ENCODE measurements at places on chromosomes 6 and 20.

DNA sequence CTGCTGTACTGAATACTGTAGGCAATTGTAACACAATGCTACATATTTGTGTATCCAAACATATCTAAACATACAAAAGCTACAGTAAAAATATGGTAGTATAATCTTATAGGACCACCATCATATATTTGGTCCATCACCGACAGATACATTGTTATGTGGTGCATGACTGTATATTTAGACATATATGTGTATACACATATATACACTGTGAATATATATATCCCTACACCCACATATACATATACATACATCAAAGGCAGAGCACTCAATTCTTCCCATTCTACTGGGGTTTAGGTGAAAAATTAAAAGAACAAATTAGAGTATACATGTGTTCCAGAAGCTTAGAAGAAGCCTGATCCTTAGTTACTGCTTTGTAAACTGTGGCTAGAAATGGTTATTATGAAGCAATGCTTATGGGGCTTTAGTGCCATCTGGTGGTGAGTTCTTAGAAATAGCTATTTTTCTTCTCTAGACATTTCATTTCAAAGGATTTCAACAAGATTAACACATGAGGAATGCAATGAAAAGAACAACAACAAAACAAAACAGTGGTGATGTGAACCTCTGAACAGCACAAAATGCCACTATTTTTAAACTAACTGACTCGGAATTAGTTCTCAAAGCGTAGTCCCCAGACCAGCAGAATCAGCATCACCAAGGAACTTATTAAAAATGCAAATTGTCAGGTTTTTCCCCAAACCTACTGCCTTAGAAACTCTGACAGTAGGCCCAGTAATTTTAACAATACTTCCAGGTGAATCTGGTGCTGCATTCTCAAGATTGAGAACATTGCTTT is 38.0 kb downstream of the PKHD1 start:
- DNase-seq = no peak

- no peak for DNase-seq
Observed at GRCh38 chr6:108862479-108863191, 14.4 kb downstream of the ARMC2 start.

- DNase-seq = no peak
Observed at GRCh38 chr20:11170025-11170424, 496.2 kb upstream of the JAG1 start.

DNA sequence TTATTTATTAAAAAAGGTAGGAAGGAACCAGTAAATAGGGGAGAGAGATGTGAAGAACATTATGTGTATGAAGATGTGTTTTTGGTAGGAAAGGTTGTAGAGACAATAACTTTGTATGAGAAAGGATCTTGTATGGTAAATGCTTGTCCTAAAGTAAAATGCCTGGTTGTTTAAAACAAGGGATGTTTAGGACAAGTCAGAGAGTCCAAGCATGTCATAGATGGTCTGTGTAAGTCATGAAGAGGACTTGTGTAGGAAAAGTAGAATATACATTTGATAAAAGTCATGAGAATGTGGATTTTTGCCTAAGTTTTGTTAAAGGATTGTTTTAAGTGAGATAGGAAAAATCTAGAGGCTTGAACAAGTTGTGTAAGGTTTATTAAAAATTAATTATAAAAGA is 325.1 kb downstream of the CDH26 start:
- DNase-seq = no peak

- no peak for DNase-seq
Observed at GRCh38 chr6:56660381-56660730, 17.7 kb upstream of the DST start.

- DNase-seq = no peak
Observed at GRCh38 chr6:8947900-8948299, 512.6 kb upstream of the SLC35B3 start.

DNA sequence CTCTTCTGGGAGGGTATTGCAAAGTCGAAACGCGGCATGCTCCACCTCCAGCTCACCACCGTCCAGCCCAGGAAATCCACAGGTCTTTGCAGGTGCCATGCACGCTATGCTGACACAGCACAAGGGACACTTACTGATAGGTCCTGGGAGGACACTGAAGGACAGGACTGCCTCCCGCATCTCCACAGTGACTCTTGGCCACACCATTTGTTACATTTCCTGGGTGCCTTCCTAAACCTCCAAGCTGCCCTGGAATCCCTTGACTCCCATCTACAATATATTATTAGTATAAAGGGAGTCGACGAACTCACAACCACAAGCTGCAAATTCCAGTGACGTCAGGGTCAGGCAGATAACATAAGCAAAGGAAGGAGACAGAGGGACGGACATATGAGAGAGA is 106.9 kb downstream of the JPH2 start:
- no peak for DNase-seq

DNA sequence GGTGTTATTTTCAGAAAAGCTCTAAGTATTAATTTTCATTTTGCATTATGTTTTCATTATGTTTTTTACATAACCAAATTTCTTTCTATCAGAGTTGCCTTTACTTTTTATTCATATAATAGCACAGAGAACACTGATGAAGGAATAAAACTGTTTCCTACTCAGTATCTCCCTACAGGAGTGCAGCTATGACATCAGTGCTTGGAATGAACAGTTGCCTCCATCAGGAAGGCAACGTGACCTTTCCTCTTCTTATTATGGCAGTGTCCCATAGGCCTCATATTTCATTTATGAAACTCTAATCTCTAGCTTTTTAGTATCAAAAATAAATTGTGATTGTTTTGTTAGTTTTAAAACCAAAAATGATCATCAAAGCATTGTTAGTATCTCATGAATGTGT is 712.8 kb downstream of the CD109 start:
- DNase-seq = no peak

DNA sequence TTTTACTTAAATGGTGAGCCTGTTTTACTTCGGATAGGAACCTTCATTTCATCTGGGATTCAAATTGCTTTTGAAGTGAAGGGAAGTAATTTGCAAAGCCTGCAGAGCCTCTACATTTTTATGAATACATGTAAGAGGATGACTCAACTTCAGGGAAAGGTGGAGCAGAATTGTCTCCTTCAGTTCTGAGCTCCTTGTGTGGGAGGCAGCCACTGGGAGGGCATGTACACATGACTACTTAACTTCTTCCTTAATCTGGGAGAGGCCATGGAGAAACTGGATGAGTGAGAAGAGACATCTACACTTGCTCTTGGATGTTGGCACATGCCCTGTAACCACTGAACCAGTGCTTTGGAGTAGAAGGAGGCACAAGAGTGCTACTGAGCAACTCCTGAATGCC is 145.1 kb upstream of the NRSN1 start:
- DNase-seq = no peak

DNA sequence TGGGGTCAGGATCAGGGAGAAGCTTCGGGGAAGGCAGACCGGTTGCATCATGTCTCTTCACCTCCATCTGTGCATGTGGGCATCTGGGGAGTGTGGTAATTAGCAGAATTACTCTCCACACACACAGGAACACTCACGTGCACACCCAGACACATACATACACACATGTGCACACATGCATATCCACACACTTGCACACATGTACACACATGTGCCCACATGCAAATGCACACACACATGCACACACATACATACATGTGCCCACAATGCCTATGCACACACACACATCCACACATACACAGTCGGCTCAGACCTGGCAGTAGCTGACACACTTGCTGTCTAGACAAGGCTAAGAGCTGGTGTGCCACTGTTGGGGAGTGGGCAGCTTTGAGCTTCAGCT is 212.3 kb upstream of the PMEPA1 start:
- DNase-seq = no peak

DNA sequence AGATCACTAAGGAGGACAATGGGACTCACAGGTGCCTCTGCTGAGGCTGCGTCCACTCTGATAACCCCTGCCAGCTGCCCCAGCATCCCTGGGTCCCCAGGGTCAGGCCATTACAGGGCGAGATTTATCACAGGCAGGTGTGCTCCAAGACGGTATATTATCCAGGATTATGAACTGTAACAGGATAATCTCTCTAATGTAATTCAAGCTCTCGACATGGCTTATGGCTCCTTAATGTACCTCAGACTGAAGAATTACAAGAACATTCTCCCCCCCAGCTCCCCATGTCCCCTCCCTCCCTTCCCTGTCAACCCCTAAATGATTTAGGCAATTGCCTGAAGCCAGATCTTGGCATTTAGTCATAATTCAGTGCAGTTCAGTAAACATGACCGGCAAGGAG is 86.8 kb downstream of the NCR2 start:
- DNase-seq = no peak

GRCh38 chr6:34227761-34228421 is 8.8 kb upstream of the HMGA1 start:
- no peak for DNase-seq

DNA sequence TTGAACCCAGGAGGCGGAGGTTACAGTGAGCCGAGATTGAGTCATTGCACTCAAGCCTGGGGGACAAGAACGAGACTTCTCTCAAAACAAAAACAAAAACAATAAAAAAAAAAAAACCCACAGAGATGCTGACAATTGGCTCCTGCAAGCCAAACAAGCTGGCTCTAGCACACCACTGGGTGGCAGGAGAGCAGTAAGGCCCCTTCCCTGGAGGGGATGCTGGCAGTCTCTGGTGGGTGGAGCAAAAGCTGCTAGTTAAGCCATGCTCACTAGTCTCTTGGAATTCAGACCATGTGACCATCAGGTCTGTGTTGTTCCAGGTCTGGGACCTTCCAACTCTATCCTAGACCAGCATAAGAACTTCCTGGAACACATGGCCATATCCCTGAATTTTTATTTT is 18.9 kb upstream of the DSN1 start:
- no peak for DNase-seq

DNA sequence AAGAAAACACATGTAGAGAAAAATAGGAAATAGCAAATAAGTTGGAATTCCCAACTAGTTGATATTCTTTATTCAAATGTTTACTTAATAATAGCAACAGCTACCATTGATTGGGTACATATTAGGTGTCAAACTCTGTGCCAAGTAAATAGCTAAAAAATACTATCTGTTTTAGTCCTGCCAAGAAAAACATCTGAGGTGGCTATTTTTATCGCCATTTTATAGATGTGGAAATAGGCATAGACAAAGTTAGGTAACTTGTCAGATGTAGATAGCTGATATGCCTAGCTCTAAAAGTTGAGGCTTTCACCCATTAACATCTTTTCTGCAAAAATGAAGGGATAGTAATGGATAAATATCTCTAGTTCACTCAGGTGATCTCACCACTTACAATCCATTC is 549.2 kb upstream of the ID4 start:
- no peak for DNase-seq

- no peak for DNase-seq
Observed at GRCh38 chr20:42053350-42053749, 435.2 kb upstream of the CHD6 start.

- no peak for DNase-seq
Observed at GRCh38 chr6:3226042-3226441, 1.4 kb downstream of the TUBB2B start.

GRCh38 chr6:17226786-17227233 is 54.4 kb upstream of the RBM24 start:
- no peak for DNase-seq

DNA sequence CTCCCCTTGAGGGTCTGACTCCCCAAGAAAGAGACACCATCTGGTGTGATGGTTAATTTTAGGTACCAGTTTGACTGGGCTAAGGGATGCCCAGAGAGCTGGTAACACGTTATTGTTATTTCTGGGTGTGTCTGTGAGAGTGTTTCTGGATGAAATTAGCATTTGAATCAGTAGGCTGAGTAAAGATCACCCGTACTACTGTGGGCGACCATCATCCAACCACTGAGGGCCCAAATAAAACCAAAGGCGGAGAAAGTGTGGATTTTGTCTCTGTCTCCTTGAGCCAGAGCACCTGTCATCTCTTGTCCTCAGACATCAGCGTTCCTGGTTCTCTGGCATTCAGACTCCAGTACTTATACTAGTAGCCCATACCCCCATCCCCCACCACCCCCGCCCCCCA is 7.9 kb upstream of the CNKSR3 start:
- no peak for DNase-seq

DNA sequence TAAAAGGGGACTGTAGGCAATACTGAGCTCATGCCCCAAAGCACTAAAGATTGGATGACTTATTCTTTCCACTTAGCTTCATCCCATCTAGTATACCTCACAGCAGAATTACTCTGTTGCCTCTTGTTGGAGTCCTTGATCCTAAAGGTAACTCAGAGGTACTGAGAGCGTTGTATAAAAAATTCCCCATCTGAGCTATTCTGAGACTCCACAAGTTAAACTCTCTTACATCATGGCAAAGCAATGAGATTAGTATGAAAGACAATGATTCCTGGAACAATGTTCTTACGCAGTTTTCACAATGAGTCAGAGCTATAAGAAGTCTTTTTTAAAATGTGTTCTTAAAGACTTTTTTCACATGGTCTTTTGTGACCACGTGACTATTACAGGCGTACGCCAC is 370.1 kb downstream of the ADGRB3 start:
- no peak for DNase-seq

DNA sequence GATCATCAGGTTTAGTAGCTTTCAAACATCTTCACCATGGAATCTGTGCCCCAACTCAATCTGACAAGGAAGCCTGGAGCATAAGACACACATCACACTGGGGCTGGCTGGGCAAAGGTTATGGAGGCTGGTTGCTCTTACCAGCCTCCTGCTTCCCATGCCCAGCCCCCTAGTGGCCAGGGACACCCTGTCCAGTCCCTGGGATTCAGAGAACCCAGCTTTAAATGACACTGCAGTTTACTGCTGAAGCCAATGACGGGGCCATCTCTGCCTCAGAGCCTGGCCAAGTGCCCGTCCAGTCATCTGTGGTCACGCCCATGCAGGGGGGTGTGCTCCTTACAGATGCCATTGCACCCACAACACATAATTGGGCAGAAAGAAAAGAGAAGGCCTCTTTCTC is 272.9 kb downstream of the SMOC2 start:
- DNase-seq = no peak

GRCh38 chr6:168935628-168936010 is 318.0 kb downstream of the THBS2 start:
- DNase-seq = no peak

DNA sequence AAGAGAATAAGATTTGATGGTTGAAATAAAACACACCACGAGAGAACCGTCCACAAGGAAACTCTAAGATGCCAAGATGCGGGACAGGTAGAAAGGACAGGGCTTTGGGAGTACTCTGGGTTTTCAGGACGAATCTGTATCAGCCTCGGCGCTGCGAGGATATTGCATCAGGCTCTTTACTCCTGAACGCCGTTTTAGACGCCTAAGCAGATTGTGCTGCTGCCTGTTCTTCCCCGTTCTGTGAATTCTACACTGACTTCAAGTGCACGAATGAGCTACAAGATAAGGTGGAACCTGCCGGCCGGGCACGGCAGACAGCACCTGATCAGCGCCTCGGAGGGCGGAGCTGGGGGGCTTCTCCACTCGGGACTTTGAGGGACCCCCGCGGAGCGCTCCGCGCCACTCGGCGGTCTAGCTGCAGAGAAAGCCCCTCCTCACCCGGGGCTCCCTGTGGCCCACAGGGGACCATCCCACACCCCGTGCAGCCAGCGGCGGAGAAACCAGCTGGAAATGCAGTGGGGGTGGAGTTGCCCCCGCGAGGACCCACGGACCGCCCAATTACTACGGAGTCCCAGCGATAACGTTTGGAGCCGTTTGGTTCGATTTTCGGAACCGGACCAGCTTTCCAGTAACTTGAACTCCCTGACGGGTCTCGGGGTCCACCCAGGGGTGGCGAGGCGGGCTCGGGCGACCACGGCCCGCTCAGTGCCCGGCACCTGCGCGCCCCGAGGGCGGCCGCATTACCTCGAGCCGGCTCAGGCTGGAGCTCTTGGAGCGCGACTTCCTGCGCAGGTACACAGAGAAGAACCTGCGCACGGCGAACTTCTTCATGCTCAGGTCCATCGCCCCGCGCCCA is 646 bp downstream of the RPS6KA2 start:
- no peak for DNase-seq

- no peak for DNase-seq
Observed at GRCh38 chr6:64034910-64035655, 399.5 kb downstream of the PHF3 start.
